Stimulated activated CD8-positive, alpha-beta memory T cell treated with anti-CD3 and anti-CD28 coated beads, Interleukin-4, amount 100 ng/mL, for 1 hour (primary cell): ENCODE measurements at places on chromosomes 11 and 22.

GRCh38 chr11:47768101-47768612 lies 1.0 kb upstream of the FNBP4 start:
- no peak for DNase-seq

DNA sequence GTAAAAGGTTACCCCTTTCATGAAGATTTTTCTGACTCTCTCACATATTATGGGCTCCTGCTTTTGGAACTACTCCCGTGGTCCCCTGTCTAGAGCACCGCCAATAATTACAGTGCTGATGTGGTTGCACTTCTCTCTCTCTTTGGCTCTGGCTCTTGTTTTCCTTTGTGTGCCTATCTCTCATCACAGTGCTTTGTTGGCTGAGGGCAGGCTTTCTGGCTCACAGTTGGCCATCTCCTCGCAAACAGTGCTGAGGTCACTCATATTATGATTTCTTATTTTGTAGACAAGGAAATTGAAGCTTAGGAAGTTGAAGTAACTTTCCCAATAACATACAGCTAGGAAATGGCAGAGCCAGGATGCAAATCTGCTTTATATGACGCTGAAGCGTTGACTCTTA lies 192.5 kb downstream of the DDX10 start:
- DNase-seq, result no peak

- DNase-seq, result no peak
Observed at GRCh38 chr22:24474221-24474620, 20.9 kb upstream of the UPB1 start.

DNA sequence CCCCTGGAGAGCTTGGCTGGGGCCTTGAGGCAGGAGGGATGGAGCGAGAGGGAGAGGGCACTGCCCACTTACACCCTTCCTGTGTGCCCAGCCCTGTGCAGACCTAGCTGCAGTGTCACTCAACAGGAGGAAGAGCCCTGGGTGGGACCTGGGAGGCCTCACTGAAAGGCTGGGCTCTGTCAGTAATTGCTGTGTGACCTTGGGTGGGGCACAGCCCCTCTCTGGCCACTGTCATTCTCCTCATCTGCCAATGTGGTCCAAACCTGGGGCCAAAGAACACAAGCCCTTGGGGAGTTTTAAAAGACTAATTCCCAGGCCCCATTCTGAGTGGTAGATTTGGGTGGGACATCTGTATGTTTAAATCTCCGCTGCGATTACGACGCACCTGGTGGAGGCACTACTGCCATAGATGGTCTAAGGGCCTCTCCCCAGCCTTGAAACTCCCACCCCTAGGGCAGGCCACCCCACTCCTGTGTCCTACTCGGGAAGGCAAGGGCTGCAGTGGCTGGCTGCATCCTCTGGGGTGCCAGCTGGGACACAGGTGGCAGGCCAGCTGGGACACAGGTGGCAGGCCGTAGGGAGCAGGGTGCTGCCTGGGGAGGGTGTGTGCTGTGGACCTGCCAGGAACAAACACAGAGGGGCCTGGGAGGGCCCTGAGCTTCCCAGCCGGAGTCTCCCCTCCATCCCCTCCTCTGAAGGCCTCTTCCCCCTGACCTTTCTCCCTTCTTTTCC lies 12.3 kb upstream of the SOX10 start:
- DNase-seq, result no peak

- no peak for DNase-seq
Observed at GRCh38 chr11:128341280-128342248, 245.8 kb downstream of the ETS1 start.

DNA sequence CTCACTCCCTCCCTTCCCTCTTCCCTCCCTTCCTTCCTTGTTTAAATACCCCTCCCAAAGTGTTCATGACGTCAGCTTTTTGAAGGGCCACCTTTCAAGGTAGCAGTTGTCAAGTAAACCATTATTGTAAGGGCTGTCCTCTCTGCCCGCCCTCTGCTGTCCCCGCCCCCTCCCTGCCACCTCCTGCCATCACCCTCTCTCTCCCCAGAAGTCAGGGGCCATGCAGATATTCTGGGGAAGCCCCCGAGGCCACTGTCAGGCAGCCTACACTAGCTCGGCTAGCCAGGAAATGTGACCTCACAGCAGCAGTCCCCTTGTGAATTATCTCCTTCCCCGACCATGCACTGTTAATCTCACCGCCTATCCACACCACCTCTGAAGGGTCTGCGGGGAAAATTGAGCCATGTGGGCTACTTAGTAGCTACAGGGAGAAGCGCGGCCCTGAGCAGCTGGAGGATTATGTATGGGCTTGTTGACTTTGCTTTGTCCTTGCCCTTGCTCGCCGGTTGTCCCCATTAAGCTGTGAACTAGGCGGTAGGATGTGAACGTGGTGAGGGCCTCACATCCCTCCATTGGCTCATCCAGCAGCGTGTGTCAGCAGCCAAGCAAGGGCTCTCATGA lies 42.1 kb upstream of the ATXN10 start:
- DNase-seq, result no peak

- peak; percentile 7 for DNase-seq
Observed at GRCh38 chr11:19311308-19312030, 70.7 kb upstream of the E2F8 start.

GRCh38 chr22:39932918-39933649 lies 27.1 kb upstream of the TMA7B start:
- no peak for DNase-seq

- DNase-seq, result no peak
Observed at GRCh38 chr11:66002648-66003225, 434 bp downstream of the BANF1 start.

DNA sequence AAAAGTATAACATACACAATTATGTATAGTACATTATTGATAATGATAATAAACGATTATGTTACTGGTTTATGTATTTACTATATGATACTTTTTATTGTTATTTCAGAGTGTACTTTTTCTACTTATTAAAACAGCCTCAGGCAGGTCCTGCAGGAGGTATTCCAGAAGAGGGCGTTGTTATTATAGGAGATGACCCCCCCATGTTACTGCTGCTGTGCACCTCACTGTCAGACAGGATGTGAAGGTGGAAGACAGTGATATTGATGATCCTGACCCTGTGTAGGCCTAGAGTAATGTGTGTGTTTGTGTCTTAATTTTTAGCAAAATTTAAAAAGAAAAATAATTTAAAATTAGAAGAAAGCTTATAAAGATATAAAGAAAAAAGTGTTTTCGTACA lies 57.6 kb downstream of the REXO2 start:
- no peak for DNase-seq

DNA sequence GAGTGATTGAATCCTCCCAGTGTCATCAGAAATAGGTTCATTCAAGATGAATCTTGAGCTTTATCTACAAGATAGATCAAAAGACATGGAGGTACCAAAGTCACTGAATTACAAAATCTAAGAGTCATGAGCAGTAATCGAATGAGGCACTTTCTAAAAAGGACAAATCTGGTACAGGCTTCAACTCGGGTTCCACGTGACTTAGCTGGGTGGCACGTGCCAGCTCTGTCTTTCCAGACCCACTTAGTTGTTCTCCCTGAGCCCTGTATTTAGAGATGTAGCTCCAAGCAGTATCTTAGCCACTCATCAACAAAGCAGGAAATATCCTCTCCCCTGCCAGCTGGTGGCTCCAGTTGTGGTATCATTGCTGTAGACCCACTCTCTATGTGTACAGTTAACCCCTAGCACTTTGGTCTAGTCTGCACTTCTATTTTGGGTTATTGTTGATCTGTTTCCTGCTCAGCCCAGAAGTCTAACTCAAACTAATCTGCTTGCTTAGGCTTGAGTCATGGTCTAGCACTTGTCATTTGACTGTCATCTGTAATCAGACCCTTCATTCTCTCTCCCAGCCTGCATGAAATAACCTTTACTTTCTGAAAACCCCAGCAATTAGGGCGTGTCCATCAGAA lies 528.7 kb downstream of the ETS1 start:
- DNase-seq, result no peak

- no peak for DNase-seq
Observed at GRCh38 chr11:113647856-113648255, 58.3 kb downstream of the TMPRSS5 start.

DNA sequence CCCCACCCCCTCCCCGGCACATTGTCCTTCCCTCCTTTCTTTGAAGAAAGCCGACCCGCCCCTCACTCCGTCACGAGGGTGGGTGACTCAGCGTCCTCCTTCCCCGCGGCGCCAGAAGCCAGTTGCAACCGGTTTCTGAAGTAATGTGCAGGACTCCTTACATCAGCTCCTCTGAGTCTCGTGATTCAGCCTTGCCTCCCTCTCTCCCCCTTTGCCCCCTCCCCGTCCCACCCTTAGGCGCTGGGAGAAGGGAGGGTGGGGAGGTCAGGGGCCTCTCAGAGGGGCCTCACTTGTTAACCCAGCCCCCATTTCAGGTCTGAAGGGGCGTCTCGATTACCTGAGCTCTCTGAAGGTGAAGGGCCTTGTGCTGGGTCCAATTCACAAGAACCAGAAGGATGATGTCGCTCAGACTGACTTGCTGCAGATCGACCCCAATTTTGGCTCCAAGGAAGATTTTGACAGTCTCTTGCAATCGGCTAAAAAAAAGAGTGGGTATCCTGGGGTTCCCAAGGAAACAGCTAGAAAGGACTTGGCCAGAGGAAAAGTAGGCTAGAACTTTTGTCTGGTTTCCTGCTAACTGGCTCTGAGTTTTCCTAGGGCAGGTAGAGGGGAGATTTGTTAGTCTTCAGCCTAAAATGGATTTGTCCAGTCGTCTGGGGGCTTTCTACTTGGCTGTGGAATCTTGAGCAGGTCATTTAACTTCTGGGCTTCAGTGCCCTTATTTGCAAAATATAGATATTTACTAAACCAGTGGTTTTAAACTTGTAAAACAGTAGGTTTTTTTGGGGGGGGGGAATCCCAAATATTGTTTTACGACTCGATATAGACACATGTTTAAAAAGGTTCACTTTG lies 1.1 kb downstream of the SLC3A2 start:
- DNase-seq, result peak; percentile 92

DNA sequence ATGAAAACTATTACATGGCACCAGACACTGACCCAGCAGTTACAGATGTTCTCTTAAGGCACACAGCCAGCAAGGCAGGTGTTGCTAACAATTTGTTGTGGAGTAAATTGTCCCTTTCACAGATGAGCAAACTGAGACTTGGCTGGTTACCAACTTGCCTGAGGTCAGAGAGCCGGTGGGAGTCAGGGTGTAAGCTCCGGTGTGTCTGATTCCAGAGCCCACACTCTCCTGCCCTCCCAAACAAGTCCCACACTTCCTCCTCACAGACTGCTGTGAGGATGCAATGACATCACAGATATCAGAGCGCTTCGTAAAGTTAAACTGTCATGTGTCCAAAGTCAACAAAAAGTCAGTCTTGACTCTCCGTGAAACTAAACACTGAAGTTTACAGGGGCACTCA lies 12.5 kb downstream of the GDPD5 start:
- DNase-seq, result no peak

- DNase-seq, result no peak
Observed at GRCh38 chr22:34068001-34068400, 147.7 kb upstream of the LARGE1 start.

DNA sequence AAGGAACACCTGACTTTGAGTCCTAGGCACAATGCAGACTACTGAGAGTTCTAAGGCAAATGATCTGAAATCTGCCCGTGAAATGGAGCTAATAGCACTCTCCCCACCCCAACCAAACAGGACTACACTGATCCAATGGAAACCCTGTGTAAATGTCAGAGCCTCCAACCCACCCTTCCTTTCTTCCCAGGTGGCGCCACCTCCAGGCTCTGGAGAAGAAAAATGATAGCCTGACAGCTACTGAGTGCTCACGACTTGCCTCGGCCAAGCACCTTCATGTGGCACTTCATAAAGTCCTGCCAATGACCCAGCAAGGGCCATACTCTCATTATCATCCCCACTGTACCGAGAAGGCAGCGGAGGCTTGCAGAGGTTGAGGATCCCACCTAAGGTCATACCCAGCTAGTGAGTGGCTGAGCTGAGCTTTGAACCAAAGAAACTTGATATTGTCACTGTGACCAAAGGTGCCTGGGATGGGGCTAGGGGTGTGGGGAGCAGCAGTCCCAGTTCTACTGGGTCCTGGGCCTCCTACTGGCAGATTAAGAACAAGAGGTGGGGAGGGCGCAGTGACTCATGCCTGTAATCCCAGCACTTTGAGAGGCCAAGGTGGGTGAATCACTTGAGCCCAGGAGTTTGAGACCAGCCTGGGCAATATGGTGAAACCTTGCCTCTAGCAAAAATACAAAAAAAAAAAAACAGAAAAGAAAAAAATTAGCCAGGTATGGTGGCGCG lies 20.5 kb downstream of the TST start:
- DNase-seq, result no peak

- no peak for DNase-seq
Observed at GRCh38 chr11:45161252-45162063, 15.0 kb downstream of the PRDM11 start.

- no peak for DNase-seq
Observed at GRCh38 chr22:42945736-42946135, 69.2 kb downstream of the PACSIN2 start.

- DNase-seq, result no peak
Observed at GRCh38 chr11:12693094-12693478, 18.9 kb downstream of the TEAD1 start.

DNA sequence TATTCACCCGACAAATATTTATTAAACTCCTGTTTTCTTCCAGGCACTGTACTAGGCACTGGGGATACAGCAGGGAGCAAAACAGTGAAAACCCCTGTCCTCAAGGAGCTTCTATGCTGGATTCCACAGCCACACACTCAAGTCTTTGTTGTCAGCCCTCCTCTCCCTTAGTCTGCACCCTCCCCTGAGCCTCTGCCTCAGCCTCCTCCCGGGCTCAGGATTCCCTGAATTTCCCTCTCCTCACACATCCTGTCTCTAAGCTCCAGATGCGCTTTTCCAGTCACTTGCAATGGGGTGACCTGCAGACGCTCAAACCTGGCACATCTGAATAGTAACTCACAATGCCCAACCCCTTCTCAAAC lies 13.5 kb upstream of the TUB start:
- DNase-seq, result no peak

GRCh38 chr22:44091021-44091721 lies 67.1 kb downstream of the PARVB start:
- DNase-seq, result no peak

DNA sequence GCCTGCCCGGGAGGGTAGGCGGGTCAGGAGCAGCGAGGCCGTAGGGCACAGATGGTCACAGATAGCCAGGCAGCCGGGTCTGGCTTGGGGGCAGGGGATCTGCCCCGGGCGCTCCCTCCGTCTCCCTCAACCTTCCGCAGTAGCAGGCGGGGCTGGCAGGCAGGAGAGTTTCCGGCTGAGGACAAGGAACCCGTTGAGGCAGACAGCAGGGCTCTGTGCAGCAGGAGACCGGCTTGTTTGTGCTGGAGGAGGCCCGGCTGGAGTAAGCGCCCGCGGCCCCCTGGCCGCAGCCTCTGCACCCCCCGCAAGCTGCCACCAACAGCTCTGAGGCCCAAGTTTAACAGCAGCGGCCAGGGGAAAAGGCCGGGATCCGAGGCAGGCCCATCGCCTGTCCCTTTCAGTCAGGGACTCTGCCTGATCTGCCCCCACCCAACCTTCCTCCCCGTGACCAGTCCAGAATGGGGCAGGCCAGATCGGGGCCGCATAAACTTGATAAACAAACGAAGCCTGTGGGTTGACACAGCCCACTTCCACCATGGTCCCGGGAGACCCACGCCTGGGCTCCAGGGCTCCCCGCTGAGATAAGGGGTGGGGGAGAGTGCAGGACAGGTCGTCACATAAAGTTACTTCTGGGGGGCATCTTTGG lies 13.6 kb downstream of the SCARF2 start:
- DNase-seq, result no peak
